ENCODE measurements at places on chromosomes 5 and 9.

DNA sequence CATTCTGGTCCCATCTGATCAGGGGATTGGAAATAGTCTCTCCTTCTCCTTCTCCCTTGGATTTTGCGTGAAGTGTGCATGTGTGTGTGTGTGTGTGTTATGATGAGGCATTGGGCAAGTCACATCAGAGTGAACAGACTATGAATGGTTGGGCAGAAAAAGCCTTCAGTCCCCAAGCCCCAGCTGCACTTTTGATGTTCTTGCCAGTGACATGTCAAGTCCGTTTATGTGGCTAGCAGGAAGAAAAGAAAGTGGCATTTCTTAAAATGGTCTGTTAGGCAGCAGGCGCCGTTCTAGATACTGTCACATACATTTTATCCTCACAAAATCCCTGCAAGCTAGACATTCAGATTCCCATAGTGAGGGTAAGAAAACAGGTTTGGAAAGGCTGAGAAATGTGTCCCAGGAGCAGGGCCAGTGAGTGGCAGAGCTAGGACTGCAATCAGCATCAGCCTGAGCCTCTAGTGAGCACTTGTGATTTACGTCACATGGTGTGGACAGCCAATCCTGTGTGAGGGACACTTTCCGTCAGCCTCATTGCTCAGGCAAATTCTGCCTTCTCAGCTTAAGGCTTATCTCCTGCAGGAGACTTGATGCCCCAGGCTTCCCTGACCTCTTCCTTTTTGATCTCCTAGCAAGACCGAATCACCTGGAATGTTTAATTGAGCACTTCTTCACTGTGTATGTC, 60.4 kb downstream of the GLRA1 start:
- no peak for DNase-seq

DNA sequence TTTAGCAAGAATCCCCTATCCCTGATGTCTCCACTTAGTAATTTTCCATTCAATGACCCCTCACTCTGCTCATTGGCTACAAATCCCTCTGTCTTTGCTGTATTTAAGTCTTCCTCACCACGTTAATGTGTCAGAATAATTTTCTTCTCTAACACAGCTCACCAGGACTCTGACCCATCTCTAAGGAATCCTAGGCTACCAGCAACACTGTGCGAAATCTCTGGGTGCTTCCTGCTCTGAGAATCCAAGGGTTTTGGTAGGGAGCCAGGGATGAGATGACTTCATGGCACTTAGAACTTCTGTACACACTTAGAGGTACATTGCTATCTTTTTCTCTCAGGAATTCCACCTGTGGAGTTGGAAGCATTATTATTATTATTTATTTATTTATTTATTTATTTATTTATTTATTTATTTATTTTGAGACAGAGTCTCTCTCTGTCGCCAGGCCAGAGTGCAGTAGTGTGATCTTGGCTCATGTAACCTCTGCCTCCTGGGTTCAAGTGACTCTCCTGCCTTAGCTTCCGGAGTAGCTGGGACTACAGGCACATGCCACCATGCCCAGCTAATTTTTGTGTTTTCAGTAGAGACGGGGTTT, 53.5 kb downstream of the FOXI1 start:
- DNase-seq = no peak

GRCh38 chr9:21031091-21031807, at the start of gene HACD4:
Gene HACD4, minus strand, starts transcription at chr9:21031640. Its CDS starts 50 bp downstream, at chr9:21031590.
- DNase-seq = no peak

GRCh38 chr9:97660847-97661246, 27.2 kb downstream of the NCBP1 start:
- DNase-seq = no peak

DNA sequence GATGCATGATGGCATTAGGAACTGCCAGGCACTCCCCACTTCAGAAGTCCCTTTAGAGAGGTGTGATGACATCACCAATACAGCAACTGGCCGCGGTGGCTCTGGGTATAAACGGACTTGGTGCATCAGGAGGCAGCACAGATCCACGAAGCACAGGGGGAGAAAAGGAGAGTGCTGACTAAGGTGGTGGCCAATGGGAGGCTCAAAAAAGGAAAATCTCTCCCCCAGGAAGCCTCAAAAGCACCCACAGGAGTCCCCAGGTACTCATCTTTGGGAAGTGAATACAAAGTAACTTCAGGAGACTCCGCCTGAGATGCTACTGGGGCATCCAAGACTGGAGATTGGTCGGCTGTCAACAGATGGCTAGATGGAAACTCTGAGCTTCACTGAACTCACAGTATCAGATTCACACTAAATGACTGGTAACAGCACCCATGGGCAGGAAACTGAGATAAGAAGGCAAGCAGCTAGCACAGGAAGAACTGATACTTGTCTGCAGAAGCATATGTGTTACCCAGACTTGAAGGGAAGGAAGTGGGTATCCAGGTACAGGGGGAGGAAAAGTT, 7.6 kb downstream of the TTC39B start:
- no peak for DNase-seq

DNA sequence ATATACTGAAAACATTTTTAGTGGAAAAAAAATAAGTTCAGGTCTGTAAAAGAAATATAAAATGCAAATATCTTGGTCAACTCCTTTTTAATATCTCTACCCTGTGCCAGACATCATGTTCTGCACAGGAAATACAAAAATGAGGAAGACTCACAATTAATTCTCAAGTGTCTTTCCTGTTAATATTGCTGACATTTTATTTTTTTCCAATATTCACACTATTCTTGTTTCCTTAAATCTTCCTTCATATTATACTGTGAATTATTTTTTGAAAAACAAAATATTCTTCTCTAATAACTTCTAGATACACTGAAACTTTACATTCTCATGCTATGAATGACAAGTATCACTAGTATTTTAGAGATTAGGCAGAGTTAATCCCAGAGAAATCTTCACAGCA, 334.7 kb upstream of the FTMT start:
- DNase-seq = no peak

- DNase-seq = no peak
These were observed 97.3 kb downstream of the STARD4 start for GRCh38 chr5:111415053-111415452.

- DNase-seq = no peak
These were observed 89.1 kb downstream of the CRB2 start for GRCh38 chr9:123445116-123445515.

DNA sequence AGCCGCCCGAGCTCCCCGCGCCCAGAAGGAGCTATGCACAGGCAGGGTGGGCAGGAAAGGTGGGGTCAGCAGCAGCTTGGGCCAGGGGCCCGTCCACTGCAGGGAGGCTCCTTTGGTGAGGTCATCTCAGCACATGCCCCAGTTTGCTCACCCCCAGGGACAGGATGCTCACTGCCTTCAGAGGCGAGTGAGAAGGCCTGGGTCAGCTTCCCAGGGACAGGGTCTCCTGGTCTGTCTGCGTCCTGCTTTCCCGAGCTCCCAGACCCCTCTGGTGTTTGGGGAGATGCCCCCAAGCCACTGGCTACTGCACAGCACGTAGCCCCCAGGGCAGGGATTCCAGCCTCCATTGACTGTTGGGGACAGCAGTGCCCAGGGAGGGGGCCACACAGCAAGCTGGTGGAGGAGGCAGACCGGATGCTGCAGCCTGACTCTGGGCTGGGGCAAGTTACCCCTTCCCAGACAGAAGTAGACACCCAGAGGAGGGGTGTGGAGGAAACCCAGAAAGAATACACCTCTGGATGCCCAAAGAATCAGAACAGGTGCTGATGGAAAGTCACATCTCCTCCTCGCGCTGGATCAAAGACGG, 581 bp upstream of the SARDH start:
- DNase-seq = no peak

DNA sequence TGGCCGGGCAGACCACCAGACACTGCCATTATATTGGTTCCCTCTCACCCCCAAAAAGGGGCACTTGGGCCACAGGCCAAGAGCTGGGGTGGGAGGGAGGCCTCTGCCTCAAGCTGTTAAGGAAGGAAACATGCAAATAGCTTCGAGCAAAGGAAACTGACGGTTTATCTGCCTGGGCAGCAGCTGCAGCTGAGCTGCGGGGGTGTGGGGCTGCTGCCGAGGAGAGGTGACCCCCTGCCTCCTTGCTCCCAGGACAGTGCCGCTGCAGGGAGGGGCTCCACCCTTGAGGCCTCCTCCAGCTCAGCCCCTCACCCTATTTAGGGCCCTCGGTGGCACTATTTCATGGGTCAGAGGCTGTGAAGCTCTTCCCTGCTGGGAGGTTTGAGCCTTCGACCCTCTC, 789 bp downstream of the DOK3 start:
- no peak for DNase-seq

- no peak for DNase-seq
These were observed 45.4 kb downstream of the ANGPTL2 start for GRCh38 chr9:127076860-127077643.

DNA sequence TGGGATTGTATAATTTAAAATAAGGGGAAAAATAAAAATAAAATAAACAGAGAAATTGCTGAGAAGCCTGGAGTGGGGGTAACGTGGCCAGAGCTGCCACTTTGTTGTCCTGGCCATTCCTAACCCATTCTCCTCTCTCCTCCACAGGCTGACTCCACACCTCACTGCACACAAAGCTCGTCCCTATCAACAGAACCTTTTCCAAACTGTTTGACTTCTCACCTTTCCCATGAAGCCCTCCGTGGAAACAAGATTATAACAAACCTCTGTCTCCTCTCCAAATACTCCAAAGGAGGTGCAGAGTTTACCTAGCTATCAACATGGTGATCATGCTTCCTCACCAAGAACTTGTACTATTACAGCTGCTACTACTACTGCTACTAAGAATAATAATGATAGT, 151.1 kb downstream of the GLIS3 start:
- no peak for DNase-seq

DNA sequence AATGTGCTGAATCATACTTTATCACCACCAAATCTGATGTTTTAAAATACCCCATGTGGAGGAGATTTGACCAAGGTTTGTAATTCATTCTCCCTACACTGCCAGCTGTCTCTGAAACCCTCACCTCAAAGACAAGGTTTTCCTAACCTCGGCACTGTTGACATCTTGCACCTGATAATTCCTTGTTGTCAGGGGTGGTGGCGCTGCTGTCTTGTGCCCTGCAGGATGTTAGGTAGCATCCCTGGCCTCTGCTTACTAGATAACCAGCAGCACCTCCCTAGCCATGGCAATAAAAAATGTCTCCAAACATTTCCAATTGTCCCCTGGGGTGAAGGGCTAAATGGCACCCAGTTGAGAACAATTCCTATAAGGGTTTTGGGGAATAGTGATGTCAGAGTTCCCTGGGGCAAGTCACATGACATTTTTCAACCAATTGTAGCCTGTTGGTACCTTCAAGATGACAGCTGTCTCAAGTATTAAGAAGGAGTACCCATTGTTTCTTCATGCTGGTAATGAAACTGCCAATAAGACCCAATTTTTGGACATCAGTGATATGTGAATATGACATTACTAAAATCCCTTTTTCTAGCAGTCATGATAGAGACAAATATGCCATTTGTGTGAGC, 160.6 kb upstream of the PLCXD3 start:
- no peak for DNase-seq

All from smooth muscle cell of the brain vasculature (primary cell).